ENCODE measurements at places on chromosomes 3 and 15. TPM values are rescaled to one million over a fixed set of nuclear protein-coding genes. Genes with fewer than 3 reads are reported as not detected.

GRCh38 chr3:48951764-48952163 lies 33.1 kb downstream of the ARIH2 start:
- no peak for ATAC-seq

DNA sequence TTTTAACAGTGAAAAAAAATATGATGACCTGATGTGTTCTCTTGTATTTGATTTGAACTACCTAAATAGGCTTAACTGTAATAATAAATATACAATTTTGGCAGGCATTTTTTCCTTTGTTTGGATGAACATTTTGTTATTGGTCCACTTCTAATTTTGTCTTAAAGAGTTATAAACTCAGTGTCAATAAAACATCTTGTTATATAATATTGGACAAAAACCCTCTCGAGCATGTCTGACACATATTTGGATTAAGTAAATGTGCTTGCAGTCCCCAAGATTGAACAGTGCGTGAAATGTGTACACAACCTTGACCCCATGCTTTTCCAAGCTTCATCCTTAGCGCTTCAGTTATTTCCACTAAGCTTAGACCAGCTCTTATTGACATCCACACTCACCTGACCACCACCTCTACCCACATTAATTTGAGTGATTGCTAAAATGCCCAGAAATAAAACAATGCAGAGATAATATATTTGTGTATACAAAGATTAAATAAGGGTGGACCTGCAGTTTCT lies 131.7 kb upstream of the ZBED2 start:
- ATAC-seq = no peak

GRCh38 chr15:40354408-40355171 lies 3.4 kb upstream of the DISP2 start:
- no peak for ATAC-seq

GRCh38 chr3:63875510-63875909 lies 11.8 kb downstream of the ATXN7 start:
- no peak for ATAC-seq

Gene DAZL
- not detected for total RNA-seq

Measured in esophagus mucosa (tissue), 1 donor.